Adrenal gland (tissue), 19 donors: ENCODE measurements at places on chromosomes 5 and 9.

DNA sequence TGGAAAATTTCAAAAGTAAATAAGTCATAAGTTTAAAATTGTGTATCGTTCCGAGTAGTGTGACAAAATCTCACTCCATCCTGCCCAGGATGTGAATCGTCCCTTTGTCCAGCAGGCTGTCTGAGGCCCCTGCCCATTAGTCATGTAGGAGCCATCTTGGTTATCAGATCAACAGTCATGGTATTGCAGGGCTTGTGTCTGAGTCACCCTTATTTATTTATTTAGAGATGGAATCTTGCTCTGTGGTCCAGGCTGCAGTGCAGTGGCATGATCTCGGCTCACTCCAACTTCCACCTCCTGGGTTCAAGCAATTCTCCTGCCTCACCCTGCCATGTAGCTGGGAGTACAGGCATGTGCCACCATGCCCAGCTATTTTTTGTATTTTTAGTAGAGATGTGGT is 30.2 kb downstream of the ITGA2 start:
- no peak for DNase-seq

GRCh38 chr5:33934176-33934575 is 2.0 kb upstream of the RXFP3 start:
- DNase-seq, result no peak

GRCh38 chr9:124771867-124772679 is 962 bp upstream of the NR6A1 start:
- peak; percentile 75 for DNase-seq

- no peak for DNase-seq
Measured at GRCh38 chr9:117488659-117489058, 73.8 kb upstream of the ASTN2 start.

GRCh38 chr5:153043886-153044285 is 446.6 kb upstream of the GRIA1 start:
- DNase-seq, result no peak

- DNase-seq, result no peak
Measured at GRCh38 chr9:32580631-32581300, 7.8 kb upstream of the NDUFB6 start.

DNA sequence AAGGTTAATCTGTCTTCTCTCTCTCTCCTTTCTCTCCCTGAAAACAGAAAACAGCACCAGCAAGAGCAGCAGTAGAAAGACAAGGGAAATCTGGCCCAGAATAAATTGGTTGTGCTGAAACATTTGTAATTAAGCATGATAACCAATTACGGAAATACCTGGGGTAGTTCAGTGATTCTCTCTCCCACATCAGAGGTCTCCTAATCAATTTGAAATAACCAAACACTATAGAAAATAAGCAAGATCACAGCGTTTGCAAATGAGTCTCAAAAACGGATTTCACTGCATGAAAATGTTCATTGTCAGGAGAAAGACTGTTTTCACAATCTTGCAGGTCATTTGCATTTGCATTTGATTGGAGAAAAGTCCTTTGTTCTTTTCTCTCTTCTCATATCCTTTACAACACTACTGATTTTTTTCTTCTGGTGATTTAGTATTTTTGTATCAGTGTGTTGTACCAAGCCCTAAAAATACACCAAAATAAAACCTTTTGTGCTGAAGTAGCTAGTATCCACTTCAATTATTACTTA is 36.8 kb upstream of the CDH6 start:
- DNase-seq, result no peak

GRCh38 chr9:79583952-79584654 is 12.3 kb downstream of the TLE4 start:
- peak; percentile 61 for DNase-seq

GRCh38 chr5:68455216-68455615 is 239.7 kb downstream of the PIK3R1 start:
- DNase-seq, result no peak

- DNase-seq, result no peak
Measured at GRCh38 chr5:14574891-14575508, 6.6 kb upstream of the OTULINL start.

DNA sequence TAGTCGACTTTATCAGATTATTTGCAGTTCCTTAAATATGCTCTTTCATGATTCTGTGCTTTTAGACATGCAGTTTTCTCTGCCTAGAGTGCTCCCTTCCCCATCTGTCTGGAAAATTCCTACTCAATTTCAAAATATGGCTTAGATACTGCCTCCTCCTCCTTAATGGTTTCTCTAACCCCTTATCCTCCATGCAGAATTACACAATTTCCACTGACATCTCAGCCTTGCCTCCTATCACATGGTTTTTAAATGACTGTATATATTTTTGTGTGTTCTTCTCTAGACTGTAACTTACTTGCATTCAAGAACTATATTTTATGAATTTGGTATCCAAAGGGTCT is 85.2 kb downstream of the SLC44A1 start:
- DNase-seq, result no peak

DNA sequence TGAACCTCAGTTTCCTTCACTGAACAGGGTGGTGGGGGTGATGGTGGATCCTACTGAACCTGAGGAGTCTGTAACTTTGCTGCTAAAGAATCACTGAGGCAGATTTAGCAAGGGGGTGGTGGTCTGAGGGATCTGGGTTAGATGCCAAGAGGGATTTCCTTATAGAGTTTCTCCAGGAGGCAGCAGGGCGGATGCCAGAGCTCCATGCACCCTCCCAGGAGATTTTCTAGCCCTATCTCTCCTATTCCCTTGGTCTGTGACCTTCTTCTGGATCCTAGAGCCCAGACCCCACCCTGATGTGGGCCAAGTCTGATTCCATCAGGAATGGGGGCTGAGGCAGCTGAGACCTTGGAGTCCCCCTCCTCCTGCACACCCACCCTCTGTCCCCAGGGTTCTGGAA is 6.0 kb downstream of the PTGS1 start:
- DNase-seq, result no peak

DNA sequence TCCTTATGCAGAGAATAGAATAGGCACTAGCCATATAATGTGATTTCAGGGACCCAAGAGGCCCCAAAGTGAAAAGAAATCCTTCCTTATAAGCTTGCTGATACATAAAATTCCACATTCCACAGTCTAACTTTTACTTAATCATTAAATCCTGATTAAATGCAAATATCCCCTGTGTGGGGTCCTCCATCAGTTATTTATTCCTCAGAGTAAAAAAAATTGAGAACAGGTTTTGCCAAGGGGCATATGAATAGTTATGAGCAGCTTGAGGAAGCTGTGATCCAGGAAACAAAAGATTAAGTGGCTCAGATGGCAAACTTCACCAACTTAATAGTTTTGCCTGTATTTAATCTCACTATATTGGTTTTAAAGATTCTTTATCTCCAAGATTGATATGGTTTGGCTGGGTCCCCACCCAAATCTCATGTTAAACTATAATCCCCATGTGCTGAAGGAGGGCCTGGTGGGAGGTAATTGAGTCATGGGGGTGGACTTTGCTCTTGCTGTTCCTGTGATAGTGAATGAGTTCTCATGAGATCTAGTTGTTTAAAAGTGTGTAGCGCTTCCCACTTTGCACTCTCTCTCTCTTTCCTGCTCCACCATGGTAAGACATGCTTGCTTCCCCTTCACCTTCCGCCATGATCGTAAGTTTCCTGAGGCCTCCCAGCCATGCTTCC is 324.9 kb downstream of the NPR3 start:
- DNase-seq, result no peak

DNA sequence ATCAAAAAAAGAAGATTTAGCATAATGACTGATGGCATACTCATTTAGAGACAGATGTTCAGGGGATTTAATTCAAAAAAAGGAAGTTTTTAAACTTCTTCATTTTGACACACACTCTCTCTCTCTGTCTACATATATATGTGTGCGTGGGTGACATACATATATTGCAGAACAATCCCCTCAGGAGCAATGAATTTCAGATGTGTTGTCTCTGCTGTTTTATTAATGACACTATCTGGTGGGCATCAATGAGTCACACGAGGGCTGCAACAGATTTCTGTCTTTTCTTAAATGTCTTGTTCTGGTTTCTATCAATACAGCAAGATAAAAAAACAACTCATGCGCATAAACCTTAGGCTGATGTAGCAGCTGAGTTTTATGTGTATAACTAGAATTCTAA is 123.5 kb upstream of the SLCO6A1 start:
- no peak for DNase-seq

DNA sequence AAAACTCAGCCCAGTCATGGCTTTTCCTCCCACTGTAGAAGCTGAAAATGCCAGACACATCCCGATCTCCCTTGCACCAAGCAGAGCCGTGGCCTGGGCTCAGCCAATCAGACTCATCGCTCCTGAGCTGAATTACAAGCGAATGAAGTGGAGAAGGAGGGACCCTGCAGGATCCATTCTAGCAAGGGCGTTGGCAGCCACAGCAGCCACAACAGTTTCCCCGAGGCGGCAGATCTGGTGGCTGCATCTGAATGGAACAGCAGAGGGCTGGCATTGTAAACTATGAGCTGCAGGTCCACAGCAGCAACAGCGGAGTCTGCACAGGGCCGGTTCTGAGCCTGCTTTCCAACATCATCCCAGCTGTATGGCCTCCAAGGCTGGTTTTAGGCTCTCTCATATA is 23.8 kb downstream of the ALG2 start:
- DNase-seq, result peak; percentile 55

DNA sequence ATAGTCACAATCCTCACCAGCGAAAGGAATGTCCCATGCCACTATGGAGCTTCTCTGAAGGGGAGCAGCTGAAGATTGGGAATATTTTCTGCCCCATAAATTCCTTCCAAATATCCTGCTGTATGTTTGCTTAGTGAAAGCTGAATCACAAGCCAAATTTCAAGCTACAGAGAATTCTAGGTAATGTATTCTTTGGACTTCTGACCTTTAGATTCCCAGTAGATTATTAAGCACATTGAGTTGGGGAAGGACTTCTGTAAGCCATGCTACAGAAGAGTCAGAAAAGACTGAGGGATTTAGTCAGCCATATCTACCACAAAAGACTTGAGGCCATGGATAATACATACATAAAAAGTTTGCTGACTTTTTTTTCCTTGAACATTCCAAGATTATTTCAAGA is 1342.0 kb upstream of the NUDT12 start:
- no peak for DNase-seq

GRCh38 chr9:37449862-37450632 is 15.2 kb downstream of the ZBTB5 start:
- no peak for DNase-seq

DNA sequence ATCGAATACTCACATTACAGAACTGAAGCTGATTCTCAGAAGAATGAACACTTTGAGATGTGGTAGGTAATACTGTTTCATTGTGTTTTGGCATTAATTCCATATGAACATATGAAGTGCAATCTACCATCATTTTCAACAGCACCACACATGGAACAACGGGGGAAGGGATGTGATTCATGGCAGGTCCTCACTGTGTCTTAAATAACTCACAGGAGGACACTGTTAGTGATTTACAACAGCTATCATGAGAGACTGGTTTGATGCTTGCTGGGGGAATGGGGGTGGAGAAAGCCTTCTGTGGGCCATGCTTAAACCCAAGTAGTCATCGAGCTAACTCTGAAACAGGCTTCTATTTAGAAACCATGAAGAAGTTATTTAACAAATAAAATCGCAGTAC is 232.9 kb downstream of the SPOCK1 start:
- DNase-seq, result no peak

DNA sequence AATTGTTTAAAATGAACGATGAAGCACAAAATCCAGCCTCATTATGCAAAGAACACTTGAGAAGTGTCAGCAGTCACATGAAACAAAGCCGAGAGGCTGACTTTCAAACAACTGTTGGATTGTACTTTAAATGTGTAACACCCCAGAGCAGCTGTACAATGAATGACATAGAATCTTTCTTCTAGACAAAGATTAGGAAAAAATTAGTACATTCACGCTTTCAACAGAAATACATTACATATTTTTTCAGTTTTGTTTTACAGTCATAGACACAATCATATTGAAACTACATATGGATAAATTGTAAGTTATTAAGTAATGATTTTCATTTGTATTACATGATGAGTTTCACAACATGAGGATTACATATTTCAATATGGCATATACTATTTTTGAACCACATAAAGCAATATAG is 10.6 kb upstream of the AGXT2 start:
- DNase-seq, result no peak

- DNase-seq, result no peak
Measured at GRCh38 chr5:101897914-101898313, 398.2 kb downstream of the SLCO4C1 start.

- DNase-seq, result no peak
Measured at GRCh38 chr5:54794135-54794975, 191.0 kb downstream of the ESM1 start.

- DNase-seq, result no peak
Measured at GRCh38 chr5:88214655-88215054, 54.0 kb downstream of the TMEM161B start.

GRCh38 chr5:40688996-40689395 is 9.3 kb downstream of the PTGER4 start:
- DNase-seq, result no peak

- DNase-seq, result no peak
Measured at GRCh38 chr5:104096451-104096850, 533.9 kb upstream of the NUDT12 start.

- no peak for DNase-seq
Measured at GRCh38 chr9:131986089-131986488, 93.6 kb downstream of the MED27 start.

DNA sequence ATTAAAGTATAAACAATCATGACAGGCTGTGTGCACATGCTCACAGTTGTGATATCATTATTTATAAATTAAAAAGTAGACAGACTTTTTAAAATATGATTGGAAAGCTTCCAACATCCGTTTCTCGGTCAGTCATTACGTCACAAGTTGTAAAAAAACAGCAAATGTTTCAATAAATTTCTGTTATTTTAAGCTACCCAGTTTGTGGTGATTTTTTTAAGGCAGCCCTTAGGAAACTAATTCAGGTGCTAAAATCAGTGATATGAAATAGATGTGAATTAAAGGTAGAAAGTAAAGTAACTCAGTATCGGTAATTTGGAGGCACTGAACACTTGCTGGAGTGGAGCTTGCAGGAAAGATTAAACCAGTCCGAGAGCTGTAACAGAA is 1.2 kb downstream of the CCNH start:
- DNase-seq, result no peak

- DNase-seq, result no peak
Measured at GRCh38 chr5:56819060-56819881, 3.9 kb downstream of the MAP3K1 start.

- no peak for DNase-seq
Measured at GRCh38 chr5:83487155-83487554, 15.6 kb downstream of the VCAN start.

- DNase-seq, result no peak
Measured at GRCh38 chr5:14790911-14791310, 80.7 kb downstream of the ANKH start.

DNA sequence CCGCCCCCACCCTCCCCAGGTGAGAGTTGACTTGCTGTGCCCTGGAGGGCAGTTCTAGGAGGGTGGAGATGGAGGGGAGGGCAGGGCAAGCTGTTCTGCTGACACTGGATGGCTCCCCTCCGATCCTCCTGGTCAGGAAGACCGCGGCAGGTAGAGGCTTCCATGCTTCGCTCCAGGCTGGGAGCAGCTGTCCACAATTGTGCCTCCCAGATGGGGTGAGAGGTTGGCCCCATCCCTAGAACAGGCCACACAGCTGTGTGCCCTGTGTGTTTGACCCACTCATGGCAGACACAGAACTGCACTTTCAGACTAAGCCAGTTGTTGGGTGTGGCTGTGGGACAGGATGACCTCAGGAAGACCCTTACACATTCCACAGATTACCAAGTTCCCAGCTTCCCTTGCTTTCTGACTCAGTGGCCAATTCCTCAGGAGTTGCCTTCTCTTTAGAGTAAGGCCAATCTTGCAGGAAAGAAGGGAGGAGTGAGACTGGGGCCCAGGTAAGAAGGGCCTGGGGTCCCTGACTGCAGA is 72.1 kb upstream of the HSPA9 start:
- DNase-seq, result no peak
